ENCODE measurements at places on chromosomes 2 and 18.

GRCh38 chr2:46275995-46276394 lies 21.2 kb upstream of the EPAS1 start:
- DNase-seq, result no peak

DNA sequence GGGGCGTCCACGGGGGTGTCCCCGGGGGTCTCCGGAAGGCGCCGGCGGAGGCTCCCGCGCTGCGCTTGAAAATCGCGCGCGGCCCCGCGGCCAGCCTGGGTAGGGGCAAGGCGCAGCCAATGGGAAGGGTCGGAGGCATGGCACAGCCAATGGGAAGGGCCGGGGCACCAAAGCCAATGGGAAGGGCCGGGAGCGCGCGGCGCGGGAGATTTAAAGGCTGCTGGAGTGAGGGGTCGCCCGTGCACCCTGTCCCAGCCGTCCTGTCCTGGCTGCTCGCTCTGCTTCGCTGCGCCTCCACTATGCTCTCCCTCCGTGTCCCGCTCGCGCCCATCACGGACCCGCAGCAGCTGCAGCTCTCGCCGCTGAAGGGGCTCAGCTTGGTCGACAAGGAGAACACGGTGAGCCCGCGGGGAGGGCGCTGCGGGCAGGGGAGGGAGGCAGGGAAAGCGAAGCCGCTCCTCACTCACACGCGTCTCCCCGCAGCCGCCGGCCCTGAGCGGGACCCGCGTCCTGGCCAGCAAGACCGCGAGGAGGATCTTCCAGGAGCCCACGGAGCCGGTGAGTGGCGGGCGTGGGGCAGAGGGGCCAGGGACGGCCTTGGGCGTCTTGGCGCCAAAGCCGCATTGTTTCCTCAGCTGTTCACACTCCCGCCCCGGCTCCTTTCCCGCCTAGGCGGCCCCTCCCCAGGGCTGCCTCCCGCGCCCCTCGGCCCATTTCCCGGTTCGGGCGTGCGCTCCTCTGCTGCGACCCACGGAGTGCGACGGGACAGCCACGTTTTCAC lies at the start of gene RRM2:
Gene RRM2 (plus strand): TSS at position 240 of the 781 bp plus-strand sequence. CDS start 60 bp downstream, at position 300.
- peak; percentile 91 for DNase-seq

DNA sequence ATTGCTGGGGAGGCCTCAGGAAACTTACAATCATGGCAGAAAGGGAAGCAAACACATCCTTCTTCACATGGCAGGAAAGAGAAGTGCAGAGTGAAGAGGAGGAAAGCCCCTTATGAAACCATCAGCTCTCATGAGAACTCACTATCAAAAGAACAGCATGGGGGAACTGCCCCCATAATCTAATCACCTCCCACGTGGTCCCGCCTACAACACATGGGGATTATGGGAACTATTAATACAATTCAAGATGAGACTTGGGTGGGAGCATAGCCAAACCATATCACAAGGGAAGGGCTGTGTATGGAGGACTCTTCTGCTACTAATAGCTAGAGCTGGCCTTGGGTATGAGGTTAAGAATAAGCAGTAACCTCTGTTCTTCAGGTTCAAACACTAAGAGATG lies 8.8 kb upstream of the SETBP1 start:
- DNase-seq, result no peak

- DNase-seq, result peak; percentile 45
These were observed 29.7 kb downstream of the NOL10 start for GRCh38 chr2:10659898-10660568.

GRCh38 chr18:37617623-37618022 lies 52.0 kb upstream of the CELF4 start:
- DNase-seq, result no peak

GRCh38 chr2:239214725-239215124 lies 186.1 kb downstream of the HDAC4 start:
- DNase-seq, result no peak

GRCh38 chr2:149291881-149292280 lies 38.5 kb upstream of the LYPD6 start:
- no peak for DNase-seq

GRCh38 chr2:37449761-37450296 lies 105.4 kb downstream of the QPCT start:
- DNase-seq, result no peak

GRCh38 chr18:31241900-31242409 lies 76.0 kb upstream of the DSG1 start:
- DNase-seq, result peak; percentile 89

GRCh38 chr2:102187496-102188150 lies 800 bp downstream of the IL1RL2 start:
- DNase-seq, result no peak

DNA sequence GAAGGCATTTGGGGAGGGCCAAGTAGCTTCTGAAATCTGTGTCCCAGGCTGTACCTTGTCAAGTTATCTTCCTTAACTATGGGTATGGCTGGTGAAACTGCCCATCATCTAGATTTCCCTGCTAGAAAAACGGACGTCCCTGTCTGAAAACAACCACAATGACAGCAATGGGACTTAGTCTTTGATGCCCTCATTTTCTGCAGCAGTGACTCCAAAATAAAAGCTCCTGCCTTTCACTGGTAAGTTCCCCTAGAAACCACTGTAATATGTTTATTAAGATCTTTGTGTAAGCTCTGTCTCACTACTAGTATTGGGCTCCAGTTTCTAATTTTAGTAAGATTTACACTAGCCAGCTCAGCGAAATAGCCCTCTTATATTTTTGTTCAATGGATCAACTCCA lies 47.2 kb upstream of the GORASP2 start:
- DNase-seq, result no peak

DNA sequence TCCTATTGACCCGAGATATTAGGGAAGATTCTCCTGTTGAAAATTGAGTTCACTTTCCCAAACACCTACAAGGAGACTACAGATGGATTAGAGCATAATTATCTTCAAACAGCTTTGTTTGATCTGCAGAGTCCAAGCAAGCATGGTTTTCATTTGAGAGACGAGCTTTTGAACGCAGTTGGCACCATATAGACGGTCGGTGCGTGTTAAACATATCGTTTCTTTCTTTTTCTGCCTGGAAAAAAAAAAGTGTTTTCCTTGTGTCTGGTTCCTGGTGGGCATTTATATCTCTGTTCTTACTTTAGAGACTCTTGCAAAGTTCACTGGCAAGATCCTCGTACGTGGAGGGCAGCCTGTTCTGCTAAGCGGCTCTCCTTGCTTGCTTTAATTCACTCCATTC lies 248.9 kb downstream of the TMEM182 start:
- no peak for DNase-seq

GRCh38 chr2:195049372-195050031 lies 607.5 kb upstream of the SLC39A10 start:
- no peak for DNase-seq

DNA sequence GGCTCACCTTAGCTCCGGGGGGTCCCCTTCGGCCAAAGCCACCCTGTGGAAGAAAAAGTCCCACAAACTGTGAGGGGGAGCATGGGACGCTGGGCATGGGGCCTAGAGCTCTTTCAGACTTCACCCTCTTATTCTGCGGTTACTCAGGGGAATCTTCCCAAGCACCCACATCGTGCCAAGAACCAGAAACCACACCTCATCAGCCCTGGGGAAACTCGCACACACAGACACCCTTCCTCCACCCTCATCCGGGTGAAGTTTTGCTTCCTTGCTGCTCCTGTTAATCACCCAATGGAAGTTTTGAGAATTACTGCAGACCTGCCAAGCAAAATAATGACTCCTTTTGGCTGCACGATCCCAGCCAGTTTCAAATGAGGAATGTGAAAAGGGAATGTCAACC lies 59.1 kb downstream of the COL6A3 start:
- DNase-seq, result no peak

GRCh38 chr2:240297256-240298116 lies 138.0 kb upstream of the GPC1 start:
- no peak for DNase-seq

DNA sequence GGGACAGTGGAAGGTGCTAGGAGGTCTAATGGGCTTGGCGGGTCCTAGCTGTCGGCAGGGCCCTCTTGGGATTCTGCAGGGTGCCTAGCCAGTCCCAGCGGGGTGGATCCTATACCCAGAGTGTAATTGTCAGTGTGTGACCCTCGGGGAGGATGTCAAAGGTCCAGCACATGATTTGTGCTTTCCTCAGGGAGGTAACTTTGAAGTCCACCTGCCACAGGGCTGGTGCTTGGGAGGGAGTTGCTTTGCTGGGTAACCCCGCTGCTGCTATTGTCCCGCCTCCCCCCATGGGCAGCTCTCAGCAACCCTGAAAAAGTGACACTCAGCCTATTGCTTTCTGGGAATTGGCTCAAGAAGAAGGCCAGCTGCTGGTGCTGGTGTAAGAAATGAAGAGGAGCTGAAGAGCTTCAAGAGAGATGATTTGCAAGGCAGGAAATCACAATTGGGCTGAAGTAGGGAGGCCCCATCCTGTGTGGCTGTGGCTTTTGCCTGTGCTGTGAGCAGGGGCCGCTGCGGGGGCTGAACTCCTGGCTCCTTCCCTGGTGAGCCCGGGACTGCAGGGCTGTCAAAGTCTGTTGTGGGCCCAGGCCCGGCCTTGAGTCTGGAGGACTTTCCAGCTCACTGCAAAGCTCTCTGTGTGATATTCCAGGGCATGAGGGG lies 36.4 kb downstream of the EMILIN2 start:
- no peak for DNase-seq

DNA sequence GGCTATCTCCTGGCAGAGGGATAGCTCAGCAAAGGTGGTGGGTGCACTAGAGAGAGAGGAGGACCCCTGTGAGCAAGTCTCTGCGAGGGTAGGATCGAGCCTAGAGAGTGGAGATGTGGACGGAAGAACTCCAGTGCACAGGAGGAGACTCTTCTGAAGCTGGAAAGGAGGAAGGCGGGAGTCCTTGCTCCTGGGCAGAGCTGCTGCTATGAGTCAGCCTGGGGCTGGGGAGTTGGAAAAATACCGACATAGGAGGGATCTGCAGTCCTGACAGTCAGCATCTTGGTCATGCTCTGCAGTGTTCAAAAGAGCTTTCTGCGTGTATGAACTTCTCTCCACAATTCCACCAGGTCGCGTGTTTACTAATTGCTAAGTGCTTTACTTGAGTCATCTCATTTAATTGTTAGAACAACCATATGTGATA lies 233.8 kb downstream of the LDLRAD4 start:
- no peak for DNase-seq

- DNase-seq, result peak; percentile 8
These were observed 211.5 kb downstream of the IKZF2 start for GRCh38 chr2:212939777-212940531.

DNA sequence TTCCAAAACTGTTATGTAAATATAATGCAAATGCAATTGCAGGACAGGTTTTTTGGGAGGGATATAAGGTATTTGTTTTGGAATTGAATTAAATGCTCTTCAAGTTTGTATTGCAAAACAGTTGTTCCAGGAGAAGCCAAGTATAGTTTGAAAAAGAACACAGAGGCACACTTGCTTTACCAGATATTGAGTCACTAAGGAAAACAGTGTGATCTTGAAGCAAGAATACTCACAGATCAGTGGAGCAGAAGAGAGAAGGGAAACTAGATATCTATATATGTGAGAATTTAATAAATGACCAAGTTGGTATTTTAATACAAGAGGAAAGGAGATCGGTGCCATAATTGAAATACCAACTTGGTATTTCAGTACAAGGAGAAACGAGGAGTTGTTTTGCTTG lies 178.9 kb downstream of the CAPN13 start:
- no peak for DNase-seq

DNA sequence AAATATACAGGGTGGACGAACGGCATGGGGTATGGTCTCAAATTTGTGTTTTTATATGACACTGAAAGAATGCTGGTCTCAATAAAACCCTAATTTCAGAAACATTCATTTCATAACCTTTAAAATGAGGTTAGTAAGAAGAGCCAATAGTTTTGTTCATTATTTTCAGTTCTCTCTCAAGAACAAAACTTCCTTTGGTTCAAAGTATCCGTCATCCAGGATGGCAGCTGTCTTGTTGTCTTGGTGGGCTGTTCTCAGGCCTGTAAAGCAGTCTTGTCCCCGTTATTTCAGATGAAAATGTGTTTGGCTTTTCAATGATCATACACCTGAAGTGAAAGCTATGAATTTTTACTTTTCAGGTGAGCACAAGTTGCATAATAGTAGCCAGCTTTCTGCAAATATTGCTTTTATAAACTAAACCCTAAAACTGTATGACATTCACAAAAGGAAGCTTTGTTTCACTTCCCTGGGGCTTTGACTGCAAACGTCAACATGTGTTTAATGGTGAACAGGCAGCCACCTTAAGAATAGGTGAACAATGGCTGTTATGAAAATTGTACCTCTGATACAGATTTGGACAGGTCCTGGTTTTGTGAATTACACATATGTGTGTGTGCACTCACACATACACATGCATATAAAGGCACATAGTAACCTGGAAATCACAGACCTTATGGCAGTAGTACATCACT lies 2.6 kb downstream of the IL18RAP start:
- no peak for DNase-seq

DNA sequence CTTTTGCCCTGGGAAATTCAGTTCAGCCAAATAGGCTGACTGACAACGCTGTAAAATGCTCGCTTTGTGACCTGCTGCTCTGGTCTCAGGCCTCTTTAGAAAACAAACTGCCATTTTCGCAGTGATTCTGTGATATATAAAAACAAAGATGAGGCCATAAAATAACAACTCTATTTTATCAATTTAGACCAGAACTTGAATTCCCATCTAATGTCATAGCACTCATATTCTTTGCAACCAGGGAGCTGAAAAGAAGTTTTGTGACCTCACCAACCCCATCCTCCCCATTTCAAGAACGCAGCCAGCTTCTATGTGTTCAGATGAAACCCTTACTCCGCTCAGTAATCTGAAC lies 40.3 kb downstream of the TCF4 start:
- no peak for DNase-seq

- no peak for DNase-seq
These were observed 15.9 kb downstream of the RNF152 start for GRCh38 chr18:61876899-61877298.

DNA sequence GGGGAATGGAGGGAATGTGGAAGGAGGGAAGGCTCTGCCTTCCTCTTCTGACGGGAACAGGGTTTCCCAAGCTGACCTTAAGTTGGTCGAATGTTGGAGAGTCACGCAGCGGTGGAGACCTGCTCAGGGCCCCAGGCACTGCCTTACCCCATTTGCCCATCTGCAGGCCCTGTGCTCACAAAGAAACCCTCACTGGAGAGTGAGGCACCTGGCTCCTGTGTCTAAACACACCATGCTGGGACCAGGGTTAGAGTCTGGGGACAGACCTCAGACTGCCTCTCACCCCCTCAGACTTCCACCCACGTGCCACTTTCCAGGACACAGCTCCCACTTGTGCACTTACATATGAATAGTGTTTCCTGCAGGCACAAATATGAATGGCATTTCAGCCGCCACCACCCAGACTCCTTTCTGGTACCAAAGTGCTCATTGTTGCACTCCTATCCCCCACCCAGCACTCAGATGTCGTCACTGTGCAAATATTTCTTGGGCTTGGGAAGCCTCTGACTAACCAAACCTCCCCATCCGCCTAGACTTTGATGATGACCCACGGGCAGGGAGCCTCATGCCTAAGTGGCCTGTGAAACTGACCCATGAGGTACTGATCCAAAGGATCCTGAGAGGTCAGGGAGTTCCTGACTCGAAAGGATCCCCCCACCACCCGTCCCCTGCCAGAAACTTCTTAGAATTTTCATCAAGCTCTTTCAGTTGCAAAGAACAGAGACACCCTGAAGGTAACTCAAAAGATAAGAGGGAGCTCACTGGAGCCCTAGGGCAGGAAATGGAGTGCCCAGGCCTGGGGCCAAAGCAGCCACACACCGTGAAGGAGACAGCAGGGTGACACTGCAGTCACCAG lies 78.3 kb downstream of the STPG4 start:
- DNase-seq, result no peak

GRCh38 chr2:241943961-241944575 lies 74.5 kb downstream of the RTP5 start:
- DNase-seq, result no peak

- no peak for DNase-seq
These were observed 217.2 kb upstream of the PKDCC start for GRCh38 chr2:41830600-41830999.

- DNase-seq, result no peak
These were observed 23.5 kb downstream of the MBP start for GRCh38 chr18:77108821-77109647.

All from large intestine (tissue), 12 donors.